ENCODE measurements at places on chromosomes 5 and 9. TPM values are rescaled to one million over a fixed set of nuclear protein-coding genes. Genes with fewer than 3 reads are reported as not detected.

- no peaks in the 10 kb centered on the region for H3K27me3 ChIP-seq
- no peaks in the 10 kb centered on the region for H3K36me3 ChIP-seq
- H3K4me1 ChIP-seq, result no peaks in the 10 kb centered on the region
- H3K27ac ChIP-seq, result no peak overlapping the region
These were observed 94.0 kb downstream of the ZNF462 start for GRCh38 chr9:106956971-106957370.

DNA sequence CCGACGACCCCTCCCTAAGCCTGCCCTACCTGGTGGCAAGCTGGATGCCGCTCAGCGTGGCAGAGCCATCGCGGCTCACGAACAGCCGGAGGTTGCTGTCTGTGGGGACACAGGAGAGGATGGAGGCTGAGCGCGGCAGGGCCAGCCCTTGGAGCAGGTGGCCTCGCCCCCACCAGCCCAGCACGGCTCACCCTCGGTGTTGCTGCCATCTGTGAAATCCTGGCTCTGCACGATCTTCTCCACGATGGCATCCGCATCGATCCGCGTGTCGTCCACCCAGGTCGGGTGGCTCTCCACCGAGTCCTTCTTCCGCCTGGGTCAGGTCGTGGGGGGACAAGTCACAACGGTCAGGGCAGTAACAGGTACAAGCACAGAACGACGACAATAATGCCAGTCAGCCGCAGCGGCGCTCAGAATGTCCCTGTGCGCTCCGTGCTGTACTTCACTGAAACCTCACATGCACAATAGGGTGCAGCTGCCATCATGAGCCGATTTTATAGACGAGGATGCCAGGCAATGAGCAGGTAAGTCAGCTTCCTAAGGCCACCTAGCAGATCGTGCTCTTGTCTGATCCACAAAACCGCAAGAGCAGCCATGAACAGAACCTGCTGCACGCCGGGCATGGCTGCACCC lies 7.0 kb upstream of the DPM2 start:
- H3K4me1 ChIP-seq, result peaks cover 15% of the 10 kb centered on the region
- no peak overlapping the region for H3K27ac ChIP-seq
- H3K36me3 ChIP-seq, result peaks cover 70% of the 10 kb centered on the region
- H3K4me3 ChIP-seq, result no peak overlapping the region
- H3K27me3 ChIP-seq, result no peaks in the 10 kb centered on the region

DNA sequence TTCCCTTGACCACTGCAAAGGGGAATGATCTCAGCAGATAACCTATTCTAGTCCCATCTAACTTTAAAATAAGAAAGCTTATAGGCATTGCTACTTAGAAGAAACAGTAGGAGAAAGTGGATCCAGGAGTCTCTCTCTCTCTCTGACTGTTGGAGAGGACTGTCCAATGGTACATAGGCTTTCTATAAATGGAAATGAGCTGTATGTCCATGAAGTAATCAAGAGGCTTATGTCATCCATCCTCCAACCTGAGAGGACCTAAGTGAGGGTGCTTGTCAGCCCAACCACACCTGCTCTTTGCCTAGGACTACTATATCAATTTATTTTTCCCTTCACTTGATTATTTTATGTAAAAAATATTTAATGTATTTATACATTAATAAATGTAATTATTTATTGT lies 172.3 kb downstream of the PAPPA start:
- H3K36me3 ChIP-seq, result no peaks in the 10 kb centered on the region
- no peaks in the 10 kb centered on the region for H3K27me3 ChIP-seq
- H3K4me3 ChIP-seq, result no peak overlapping the region
- no peak overlapping the region for H3K27ac ChIP-seq
- H3K4me1 ChIP-seq, result no peaks in the 10 kb centered on the region

- DNase-seq, result no peak
- H3K4me1 ChIP-seq, result peaks cover 10% of the 10 kb centered on the region
- H3K27ac ChIP-seq, result no peak overlapping the region
- no peak overlapping the region for H3K4me3 ChIP-seq
These were observed 59.0 kb downstream of the COL15A1 start for GRCh38 chr9:99002706-99003105.

DNA sequence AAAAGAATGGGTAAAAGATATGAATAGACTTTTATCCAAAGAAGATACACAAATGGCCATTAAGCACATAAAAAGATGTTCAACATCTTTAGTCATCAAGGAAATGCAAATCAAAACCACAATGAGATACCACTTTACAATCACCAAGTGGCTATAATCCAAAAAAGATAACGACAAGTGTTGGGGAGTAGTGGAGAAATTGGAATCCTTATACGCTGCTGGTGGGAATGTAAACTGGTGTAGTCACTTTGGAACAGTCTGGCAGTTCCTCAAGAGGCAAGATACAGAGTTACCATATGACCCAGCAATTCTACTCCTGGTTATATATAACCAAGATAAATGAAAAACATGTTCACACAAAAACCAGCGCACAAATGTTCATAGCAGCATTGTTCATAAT lies 234.9 kb downstream of the SPATA31D1 start:
- H3K4me3 ChIP-seq, result no peak overlapping the region
- no peak for DNase-seq
- H3K27ac ChIP-seq, result no peak overlapping the region

CPLANE1 gene
- total RNA-seq, result 7.7 TPM

GRCh38 chr5:176508603-176509002 lies 28.6 kb downstream of the RNF44 start:
- peaks cover 53% of the 10 kb centered on the region for H3K36me3 ChIP-seq
- H3K4me3 ChIP-seq, result no peak overlapping the region
- no peaks in the 10 kb centered on the region for H3K27me3 ChIP-seq
- peaks cover 4% of the 10 kb centered on the region for H3K4me1 ChIP-seq
- DNase-seq, result no peak

DNA sequence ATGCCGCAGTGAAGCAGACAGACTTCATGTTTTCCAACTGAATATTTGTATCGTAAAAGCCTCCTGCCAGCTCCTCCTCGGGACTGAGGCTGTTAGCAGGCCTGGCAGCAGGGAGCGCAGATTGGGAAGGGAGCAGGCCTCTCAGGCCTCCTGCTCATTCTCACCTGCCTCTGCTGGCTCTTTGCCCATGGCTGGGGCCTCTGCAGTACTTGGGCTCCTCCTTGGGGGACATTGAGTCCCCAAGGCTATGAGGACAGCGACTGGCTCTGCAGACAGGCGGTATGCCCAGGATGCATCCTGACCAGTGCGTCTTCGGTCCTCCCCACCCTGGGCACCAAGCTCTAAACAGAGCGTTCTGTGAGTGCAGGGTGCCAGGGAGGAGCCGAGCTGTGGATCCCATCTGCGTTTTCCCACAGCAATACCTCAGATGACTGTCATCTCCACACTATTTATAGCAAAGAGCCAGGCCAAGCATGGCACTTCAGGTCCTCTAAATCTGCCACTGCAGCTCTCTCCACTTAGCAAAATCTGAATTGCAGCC lies 38.7 kb downstream of the TSTD2 start:
- H3K36me3 ChIP-seq, result no peaks in the 10 kb centered on the region
- no peak overlapping the region for H3K4me3 ChIP-seq
- H3K27me3 ChIP-seq, result peaks cover 5% of the 10 kb centered on the region

DNA sequence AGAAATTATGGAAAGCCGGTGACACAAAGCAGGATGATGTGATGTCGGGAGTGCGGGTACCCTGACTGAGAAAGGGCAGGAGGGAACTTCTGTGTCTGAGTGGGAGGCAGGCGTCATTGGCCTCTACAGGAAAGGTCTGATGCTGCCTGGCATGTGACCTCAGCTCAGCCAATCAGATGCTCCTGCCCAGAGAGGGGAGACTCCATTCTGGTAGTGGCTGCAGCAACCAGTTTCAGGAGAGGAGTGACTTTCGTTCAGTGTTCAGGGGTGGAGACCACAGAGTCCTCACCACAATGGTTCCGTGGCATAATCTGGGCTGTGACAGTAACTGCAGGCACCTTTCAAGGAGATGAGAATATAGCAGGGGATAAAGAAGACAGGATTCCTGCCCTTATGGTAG lies 6.7 kb upstream of the SFXN1 start:
- H3K27ac ChIP-seq, result peak overlapping the region; percentile 62
- peaks cover 8% of the 10 kb centered on the region for H3K27me3 ChIP-seq
- H3K4me3 ChIP-seq, result no peak overlapping the region
- H3K4me1 ChIP-seq, result peaks cover 20% of the 10 kb centered on the region
- H3K36me3 ChIP-seq, result no peaks in the 10 kb centered on the region

GRIN1 gene
- not detected for total RNA-seq

- H3K4me3 ChIP-seq, result no peak overlapping the region
- H3K27ac ChIP-seq, result no peak overlapping the region
- no peaks in the 10 kb centered on the region for H3K27me3 ChIP-seq
- no peak for DNase-seq
- peaks cover 10% of the 10 kb centered on the region for H3K36me3 ChIP-seq
These were observed 49.4 kb downstream of the AP3B1 start for GRCh38 chr5:78245136-78245535.

GRCh38 chr9:118091711-118092500 lies 387.7 kb downstream of the TLR4 start:
- no peak overlapping the region for H3K27ac ChIP-seq
- H3K4me3 ChIP-seq, result no peak overlapping the region
- no peak for DNase-seq
- H3K36me3 ChIP-seq, result no peaks in the 10 kb centered on the region

TMEM232 gene
- 0.80 TPM for total RNA-seq

SHOC1 gene
- not detected for total RNA-seq

GRCh38 chr5:179154346-179154990 lies 94.3 kb downstream of the ZNF354C start:
- H3K36me3 ChIP-seq, result no peaks in the 10 kb centered on the region
- DNase-seq, result no peak
- no peak overlapping the region for H3K4me3 ChIP-seq
- H3K27ac ChIP-seq, result no peak overlapping the region
- no peaks in the 10 kb centered on the region for H3K4me1 ChIP-seq
- no peaks in the 10 kb centered on the region for H3K27me3 ChIP-seq

- H3K4me1 ChIP-seq, result no peaks in the 10 kb centered on the region
- H3K4me3 ChIP-seq, result no peak overlapping the region
- no peaks in the 10 kb centered on the region for H3K36me3 ChIP-seq
- DNase-seq, result no peak
These were observed 474.0 kb upstream of the RGMB start for GRCh38 chr5:98299435-98299834.

FOXD1 gene
- 0.25 TPM for total RNA-seq

PCDHGB7 gene
- 0.23 TPM for total RNA-seq

- H3K4me3 ChIP-seq, result no peak overlapping the region
- H3K27me3 ChIP-seq, result peaks cover 36% of the 10 kb centered on the region
- H3K36me3 ChIP-seq, result no peaks in the 10 kb centered on the region
- no peak for DNase-seq
- no peak overlapping the region for H3K27ac ChIP-seq
These were observed 563 bp upstream of the FGF10 start for GRCh38 chr5:44389823-44390143.

DNA sequence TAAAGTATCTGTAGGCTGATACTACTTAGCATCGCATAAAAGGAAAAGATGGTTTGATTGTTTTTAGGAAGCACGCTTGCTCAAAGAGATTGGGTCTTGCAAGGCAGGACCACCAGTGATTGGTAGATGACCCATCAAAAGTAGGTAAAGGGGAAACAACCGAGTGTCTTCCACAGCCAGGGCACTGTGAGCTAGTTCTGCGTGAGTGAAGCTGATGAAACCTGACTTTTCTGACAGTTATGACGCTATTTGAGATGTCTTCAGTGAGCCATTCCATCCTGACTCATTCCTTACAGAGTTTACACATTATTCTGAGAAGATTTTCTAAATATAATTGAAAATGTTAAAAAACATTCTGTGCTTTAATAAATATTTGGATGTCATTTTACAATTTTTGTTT lies 49.7 kb downstream of the BASP1 start:
- no peaks in the 10 kb centered on the region for H3K36me3 ChIP-seq
- H3K4me1 ChIP-seq, result no peaks in the 10 kb centered on the region
- no peak overlapping the region for H3K27ac ChIP-seq
- no peaks in the 10 kb centered on the region for H3K27me3 ChIP-seq
- no peak for DNase-seq
- no peak overlapping the region for H3K4me3 ChIP-seq

DNA sequence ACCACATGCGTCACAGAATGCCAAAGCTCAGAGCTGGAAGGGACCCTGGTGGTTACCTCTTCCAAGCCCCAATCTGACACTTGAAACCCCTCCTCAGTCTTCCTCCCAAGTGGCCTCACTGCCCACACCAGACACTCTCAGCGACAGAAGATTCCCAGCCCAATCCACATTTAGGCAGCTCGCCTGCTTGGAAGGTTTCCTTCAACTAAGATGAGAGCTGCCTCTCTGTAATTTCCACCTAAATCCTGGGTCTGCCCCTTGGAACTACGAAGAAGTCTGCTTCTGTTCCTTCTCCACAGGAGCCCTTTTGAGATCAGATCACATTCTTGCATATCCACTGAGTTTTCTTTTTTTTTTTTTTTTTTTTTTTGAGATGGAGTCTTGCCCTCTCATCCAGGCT lies 83.7 kb downstream of the PAX5 start:
- no peak for DNase-seq
- H3K36me3 ChIP-seq, result no peaks in the 10 kb centered on the region
- H3K27ac ChIP-seq, result no peak overlapping the region
- no peak overlapping the region for H3K4me3 ChIP-seq
- no peaks in the 10 kb centered on the region for H3K4me1 ChIP-seq

DNA sequence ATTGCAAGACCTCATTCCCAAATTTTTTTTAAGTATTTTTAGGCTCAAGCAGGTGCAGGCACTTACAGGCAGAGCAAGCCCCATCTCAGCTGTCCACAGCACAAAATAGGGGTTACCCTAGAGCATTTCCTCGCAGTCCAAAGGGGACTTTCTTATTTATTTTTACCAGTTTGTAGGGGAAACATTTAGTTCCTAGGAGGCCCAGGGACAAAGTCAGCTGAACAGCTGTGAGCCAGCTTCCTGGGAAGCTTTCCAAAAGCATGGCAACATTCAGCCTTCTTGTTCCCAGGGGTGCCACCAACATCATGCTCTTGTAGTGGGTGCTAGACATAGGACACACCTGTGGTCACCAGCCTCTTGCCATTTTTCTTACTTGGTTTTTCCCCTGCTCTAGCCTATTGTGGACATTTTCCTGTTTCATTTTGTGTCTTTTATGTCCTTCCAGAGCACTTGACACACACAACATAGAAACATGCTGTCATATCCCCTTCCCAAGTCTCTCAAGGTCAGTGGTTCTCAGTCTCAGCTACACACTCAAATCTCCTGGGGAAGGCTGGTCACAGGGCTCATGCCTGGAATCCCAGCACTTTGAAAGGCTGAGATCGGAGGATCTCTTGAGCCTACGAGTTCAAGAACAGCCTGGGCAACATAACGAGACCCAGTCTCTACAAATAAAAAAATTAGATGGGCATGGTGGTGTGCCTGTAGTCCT lies 38.2 kb downstream of the HAVCR1 start:
- no peak overlapping the region for H3K27ac ChIP-seq
- peaks cover 51% of the 10 kb centered on the region for H3K4me1 ChIP-seq
- no peak overlapping the region for H3K4me3 ChIP-seq
- DNase-seq, result no peak

TMEFF1 gene
- 1.1 TPM for total RNA-seq

GRCh38 chr5:121853850-121854249 lies 2.2 kb downstream of the FTMT start:
- H3K4me1 ChIP-seq, result no peaks in the 10 kb centered on the region
- H3K4me3 ChIP-seq, result no peak overlapping the region
- H3K36me3 ChIP-seq, result no peaks in the 10 kb centered on the region

Data from activated T-helper 2 cell treated with anti-CD3 and anti-CD28 coated beads, Interferon-gamma antibody, Interleukin-2, Interleukin-4, amounts not matched to agents 10 μg/mL and 5 μg/mL and 100 μg/mL, durations not matched to agents 14 hours and 24 hours and 36 hours (primary cell).